ENCODE measurements at places on chromosomes 4 and X.

- H3K4me1 ChIP-seq, result peaks cover 2% of the 10 kb centered on the region
- peaks cover 16% of the 10 kb centered on the region for H3K27me3 ChIP-seq
- no peak overlapping the region for H3K4me3 ChIP-seq
Measured at GRCh38 chr4:3765271-3766035, 732 bp upstream of the ADRA2C start.

DNA sequence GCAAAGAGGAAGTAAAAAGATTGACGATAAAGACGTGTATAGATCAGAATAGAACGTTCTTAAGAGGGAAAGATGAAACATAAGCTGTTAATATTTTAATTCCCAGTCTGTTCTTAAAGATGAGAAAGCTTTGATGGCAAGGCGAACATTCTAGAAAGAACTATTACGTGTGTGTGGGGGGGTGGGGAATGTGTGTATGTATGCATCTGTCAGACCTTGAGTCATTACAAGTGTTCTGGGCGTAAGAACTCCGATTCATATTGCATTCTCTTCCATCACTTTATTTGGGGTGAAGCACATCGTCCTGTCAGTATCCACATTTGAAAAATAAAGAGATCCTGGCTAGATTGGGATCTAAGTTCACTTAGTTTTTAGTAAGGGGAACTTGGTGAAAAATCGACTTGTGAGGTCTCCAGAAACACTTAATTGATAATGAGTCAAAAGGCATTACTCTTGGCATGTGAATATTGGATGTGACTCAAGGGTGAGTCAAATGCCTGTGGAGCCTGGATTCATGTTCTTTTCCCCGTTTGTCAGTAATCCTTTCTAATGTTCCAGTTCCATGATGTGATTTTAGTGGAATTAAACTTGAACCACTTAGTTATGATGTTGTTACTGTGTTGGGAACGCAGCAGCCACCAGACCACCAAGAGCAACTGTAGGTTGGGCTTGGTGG, 3.1 kb downstream of the SMS start:
- peak overlapping the region; percentile 86 for H3K27ac ChIP-seq
- H3K4me3 ChIP-seq, result peak overlapping the region; percentile 90
- no peaks in the 10 kb centered on the region for H3K27me3 ChIP-seq

- no peak overlapping the region for H3K4me3 ChIP-seq
- no peak overlapping the region for H3K27ac ChIP-seq
- no peak for DNase-seq
- no peaks in the 10 kb centered on the region for H3K36me3 ChIP-seq
- peaks cover 5% of the 10 kb centered on the region for H3K27me3 ChIP-seq
Measured at GRCh38 chr4:113170115-113170804, 120.8 kb downstream of the ANK2 start.

DNA sequence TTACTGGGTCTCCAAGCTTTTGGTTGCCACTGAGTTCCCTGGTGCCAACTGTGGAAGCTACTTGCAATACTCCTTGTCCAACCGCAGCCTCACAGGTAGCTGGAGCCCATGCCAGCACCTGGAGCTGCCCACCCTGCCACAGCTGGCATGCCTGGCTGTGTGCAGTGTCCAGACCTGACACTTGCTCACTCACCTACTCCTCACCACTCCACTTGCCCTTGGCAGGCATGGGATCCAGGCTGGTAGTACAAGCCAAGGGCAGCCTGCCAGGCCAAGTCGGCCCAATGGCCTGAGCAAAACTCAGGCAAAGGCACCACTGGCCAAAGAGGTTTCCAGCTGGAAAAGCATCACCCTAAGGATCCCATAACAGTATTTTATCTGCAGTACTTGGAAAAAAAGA, 246.3 kb downstream of the PDGFC start:
- no peak overlapping the region for H3K27ac ChIP-seq
- no peaks in the 10 kb centered on the region for H3K27me3 ChIP-seq
- no peak overlapping the region for H3K4me3 ChIP-seq
- no peak for DNase-seq

DNA sequence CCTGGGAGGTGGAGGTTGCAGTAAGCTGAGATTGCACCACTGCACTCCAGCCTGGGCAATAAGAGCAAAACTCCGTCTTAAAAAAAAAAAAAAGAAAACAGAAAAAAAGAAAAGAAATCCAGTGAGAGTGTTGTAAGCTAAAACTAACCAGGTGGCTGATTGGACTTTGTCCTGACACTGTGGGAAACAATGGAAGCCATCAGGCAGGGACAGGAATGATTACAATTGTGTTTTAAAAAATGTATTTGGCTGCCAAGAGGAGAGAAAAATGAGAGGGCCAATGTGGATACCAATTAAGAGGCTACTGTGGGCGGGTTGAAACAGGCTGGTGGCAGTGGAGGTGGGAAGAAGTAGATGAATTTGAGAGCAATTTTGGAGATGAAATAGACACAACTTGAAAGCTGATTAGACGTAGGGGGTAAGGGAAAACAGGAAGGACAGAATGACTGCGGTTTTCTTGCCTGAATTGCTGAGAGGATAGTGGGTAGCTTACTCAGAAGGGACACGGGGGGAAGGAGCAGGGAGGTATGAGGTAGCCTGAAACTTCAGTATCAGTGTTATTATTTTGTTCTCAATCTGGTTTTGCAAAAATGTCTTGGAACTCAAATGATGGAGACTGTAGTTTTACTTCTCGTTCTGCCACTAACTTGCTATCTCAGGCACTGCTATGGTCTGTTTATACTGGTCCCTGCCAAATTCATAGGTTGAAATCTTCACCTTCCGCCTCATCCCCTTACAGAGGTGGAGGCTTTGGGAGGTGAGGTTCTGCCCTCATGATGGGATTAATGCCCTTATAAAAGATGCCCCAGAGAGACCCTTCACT, 45.6 kb upstream of the CHRNA9 start:
- H3K4me3 ChIP-seq, result peak overlapping the region; percentile 60
- H3K4me1 ChIP-seq, result peaks cover 50% of the 10 kb centered on the region
- peak overlapping the region; percentile 85 for H3K27ac ChIP-seq
- H3K36me3 ChIP-seq, result peaks cover 4% of the 10 kb centered on the region
- DNase-seq, result peak; percentile 77

DNA sequence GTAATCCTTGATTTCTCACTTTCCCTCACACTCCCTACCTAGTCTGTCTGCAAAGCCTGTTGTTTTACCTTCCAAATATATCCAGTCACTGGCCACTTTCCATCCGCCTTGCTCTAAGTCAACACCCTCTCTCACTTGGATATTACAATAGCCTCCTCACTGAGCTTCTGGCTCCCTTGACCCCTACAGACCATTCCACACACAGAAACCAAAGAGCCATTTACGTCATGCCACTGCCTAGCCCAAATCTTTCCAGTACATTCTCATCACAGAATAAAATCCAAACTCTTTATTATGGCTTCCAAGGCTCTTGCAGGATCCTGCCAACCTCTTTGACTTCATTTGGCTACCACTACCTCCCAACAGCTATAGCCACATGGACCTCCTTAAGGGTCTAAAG, 25.7 kb upstream of the ARHGEF9 start:
- no peak for DNase-seq
- no peak overlapping the region for H3K27ac ChIP-seq
- no peaks in the 10 kb centered on the region for H3K27me3 ChIP-seq
- H3K4me3 ChIP-seq, result no peak overlapping the region

GRCh38 chrX:12080265-12080664, 58.0 kb upstream of the FRMPD4 start:
- H3K27me3 ChIP-seq, result no peaks in the 10 kb centered on the region
- H3K4me1 ChIP-seq, result no peaks in the 10 kb centered on the region
- H3K4me3 ChIP-seq, result no peak overlapping the region

DNA sequence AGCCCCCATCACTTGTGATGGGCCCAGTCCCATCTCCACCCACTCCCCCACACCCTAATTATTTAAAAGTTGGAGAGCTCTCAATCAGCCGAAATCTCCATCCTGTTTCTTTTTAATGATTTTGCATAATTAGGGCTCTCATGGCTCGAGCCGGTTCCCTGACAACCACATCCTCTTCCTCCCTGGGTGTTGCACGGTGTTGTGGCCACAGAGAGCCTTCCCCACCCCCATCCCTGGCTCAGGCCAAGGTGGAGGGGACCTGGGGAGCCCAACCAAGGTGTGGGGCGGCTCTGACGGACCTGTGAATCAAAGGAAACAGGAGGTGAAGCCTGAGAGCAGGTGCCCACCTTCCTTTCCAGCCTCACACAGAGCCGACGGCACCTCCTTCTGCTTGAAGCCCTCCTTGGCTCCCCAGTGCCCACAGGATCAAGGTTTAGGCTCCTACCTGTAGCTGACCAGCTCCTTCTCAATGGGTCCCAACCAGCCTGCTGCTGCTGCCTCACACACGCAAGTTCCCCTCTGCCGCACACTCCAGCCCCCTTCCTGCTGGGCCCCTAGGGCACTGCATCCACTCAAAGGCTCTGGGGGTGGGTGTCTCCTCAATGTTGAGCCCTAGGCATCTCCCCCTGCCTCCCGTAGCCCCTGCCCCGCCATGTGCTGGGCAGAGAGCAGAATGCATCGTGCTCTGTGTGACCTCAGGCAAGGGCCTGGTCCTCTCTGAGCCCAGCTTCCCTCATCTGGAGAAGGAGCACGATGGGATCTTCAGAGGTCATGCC, 68.7 kb downstream of the WFS1 start:
- H3K36me3 ChIP-seq, result no peaks in the 10 kb centered on the region
- no peak overlapping the region for H3K27ac ChIP-seq
- H3K4me3 ChIP-seq, result peak overlapping the region; percentile 44
- H3K27me3 ChIP-seq, result peaks cover 39% of the 10 kb centered on the region
- H3K4me1 ChIP-seq, result peaks cover 11% of the 10 kb centered on the region
